BE2C (cell line): ENCODE measurements at places on chromosomes 5 and 9.

GRCh38 chr5:173973616-173973969 lies 15.4 kb upstream of the C5orf47 start:
- DNase-seq = no peak

DNA sequence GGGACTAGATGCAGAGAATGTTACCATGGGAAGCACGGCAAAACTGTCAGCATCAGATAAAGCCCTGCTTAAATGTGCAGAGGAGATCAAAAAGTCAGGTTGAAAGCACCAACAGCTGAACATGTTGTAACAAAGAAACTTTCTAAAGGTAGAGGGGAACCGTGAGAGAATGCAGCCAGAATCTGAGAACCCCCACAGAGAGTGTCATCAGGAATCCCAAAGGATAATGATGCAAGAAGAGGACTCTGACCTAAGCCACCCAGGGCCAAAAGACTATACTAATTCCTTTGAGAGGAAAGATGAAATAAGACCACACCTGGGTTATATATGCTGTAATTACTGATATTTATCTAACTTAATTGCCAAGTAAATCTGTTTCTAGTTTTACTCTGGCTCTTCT lies 116.6 kb downstream of the PCSK1 start:
- no peak for DNase-seq

DNA sequence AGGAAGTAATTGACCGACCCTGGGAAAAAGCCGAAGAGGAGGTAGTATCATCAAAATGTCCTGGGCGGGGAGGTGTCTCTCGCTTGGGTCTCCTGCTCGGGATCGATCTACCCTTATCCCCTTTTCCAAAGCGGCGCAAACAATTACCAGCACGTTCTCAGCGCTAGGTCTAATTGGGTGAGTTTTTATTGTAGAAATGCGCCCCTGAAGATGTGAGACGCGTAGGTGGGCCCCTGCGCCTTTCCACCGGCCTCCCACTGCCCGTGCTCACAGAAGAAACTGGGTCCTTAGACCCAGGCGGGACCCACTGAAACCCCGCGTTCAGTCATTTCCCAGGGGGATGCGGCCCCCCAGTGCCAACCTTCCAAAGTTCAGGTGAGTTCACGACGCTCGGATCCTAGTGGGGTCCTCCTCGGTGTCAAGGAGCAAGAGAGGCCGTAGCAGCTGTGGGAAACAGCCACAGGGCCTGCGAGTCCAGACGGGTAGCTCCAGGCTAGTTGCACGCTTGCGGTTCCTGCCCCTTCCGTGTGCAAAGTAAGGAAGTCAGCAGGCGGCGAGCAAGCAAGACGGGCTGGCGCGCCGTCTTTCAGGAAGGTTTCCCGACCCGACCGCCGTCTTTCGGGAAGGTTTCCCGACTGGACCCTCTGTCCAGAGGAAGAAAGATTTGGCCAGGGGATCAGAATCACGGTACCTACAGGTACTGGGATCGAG lies 1.5 kb downstream of the SMIM32 start:
- DNase-seq = no peak

- peak; percentile 30 for DNase-seq
Measured at GRCh38 chr5:74035521-74035937, 409.5 kb downstream of the ARHGEF28 start.

- DNase-seq = no peak
Measured at GRCh38 chr9:69122549-69123141, 51.4 kb upstream of the TJP2 start.

GRCh38 chr5:94849821-94850736 lies 231.6 kb downstream of the SLF1 start:
- DNase-seq = peak; percentile 45

DNA sequence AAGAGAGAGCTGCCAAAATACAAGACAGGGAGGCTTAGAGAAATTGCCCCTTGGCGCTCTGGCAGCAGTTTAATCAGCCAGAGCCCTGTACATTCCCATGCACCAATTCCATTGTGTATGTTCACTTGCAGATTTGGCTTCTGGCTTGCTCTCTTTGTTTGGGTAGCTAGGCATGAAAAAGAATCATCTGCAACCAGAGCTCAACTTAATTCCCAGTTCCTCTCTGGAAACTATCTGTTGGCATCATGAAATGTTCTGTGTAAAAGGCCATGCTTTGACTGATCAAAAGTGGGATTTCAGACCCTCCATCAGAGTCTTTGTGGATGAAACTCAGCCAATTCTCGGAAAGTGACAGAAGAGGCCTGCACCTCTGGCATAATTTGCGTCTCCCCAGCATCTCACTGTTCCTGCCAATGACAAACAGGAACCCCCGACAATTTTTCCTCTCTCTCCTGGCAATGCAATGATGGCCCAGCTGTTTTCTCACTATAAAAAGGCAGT lies 53.8 kb upstream of the RAD23B start:
- no peak for DNase-seq

GRCh38 chr5:73272351-73272750 lies 99.4 kb downstream of the TMEM174 start:
- DNase-seq = no peak

- no peak for DNase-seq
Measured at GRCh38 chr5:83450967-83451248, 20.6 kb upstream of the VCAN start.

- peak; percentile 10 for DNase-seq
Measured at GRCh38 chr9:137433916-137434431, 7.2 kb downstream of the ENTPD8 start.

DNA sequence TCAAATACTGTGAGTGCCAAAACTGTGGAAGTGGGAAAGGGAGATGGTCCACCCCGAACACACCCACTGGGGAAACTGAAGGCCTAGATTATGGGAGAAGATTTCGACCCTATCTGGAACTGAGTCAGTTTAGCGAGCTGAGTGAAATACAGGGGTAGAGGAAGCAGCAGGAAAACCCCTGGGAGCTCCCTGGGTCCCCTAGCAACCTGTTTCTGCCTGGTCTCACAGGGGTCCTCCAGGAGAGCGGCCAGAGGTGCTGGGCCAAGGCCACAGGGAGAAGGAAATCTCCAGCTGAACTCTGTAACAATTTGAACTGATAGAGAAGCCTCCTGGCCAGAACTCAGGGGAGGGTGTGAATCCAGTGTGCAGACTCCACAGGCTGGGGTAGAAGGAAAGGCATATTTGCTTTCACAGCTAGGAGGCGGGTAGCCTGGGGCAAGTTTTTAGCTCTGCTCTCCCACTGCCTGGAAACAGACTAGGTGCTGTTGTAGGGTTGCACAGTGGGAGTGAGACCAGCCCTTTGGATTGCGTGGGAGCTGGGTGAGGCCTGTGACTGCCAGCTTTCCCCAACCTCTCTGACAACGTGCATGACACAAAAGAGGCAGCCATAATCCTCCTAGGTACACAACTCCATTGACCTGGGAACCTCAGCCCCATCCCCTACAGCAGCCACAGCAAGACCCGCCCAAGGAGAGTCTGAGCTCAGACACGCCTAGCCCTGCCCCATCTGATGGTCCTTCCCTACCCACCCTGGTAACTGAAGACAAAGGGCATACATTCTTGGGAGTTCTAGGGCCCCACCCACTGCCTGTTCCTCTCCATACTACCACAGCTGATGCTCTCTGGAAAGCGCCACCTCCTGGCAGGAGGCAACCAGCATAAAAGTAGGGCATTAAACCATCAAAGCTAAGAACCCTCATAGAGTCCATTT lies 78.8 kb upstream of the GPBP1 start:
- DNase-seq = peak; percentile 23

- no peak for DNase-seq
Measured at GRCh38 chr5:149166128-149166527, 24.8 kb downstream of the ABLIM3 start.

- no peak for DNase-seq
Measured at GRCh38 chr5:131769961-131770360, 26.9 kb downstream of the FNIP1 start.

DNA sequence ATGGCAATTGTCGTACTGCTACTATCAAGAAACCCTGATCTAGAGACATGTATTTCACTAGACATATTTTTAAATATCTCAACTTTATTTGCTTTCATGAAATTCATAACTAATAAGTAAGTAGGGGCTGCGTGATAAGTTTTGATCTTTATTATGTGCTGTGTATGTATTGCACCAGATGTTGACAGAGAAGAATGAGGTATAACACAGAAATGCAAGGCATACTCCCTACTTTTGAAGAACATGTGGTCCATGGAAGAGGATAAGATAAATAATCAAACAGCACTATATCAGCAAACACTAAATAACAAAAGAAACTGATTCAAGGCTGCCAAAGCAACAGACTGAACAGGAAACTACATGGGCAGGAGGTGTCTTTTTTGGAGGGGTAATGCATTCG lies 60.9 kb downstream of the FREM1 start:
- no peak for DNase-seq

DNA sequence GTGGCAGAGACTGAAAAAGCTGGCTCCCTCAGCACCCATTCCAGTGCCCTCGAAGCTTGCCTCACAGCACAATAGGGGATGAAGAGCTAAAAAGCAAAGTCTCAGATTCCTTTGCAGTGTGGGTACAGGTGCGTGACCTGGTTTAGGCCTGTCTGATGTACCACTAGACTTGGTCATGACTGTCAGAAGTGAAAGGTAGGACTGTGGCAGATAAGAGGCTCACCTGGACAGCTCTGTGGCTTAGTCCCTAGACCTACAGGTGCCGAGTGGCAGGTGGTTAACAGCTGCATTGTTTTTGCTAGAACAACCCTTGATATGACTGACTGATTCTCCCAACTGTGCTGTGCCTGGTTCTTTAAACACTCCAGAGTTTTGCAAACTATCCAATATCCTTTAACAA lies 14.7 kb upstream of the SFXN1 start:
- DNase-seq = no peak

- no peak for DNase-seq
Measured at GRCh38 chr5:77492653-77493000, 511 bp upstream of the WDR41 start.

DNA sequence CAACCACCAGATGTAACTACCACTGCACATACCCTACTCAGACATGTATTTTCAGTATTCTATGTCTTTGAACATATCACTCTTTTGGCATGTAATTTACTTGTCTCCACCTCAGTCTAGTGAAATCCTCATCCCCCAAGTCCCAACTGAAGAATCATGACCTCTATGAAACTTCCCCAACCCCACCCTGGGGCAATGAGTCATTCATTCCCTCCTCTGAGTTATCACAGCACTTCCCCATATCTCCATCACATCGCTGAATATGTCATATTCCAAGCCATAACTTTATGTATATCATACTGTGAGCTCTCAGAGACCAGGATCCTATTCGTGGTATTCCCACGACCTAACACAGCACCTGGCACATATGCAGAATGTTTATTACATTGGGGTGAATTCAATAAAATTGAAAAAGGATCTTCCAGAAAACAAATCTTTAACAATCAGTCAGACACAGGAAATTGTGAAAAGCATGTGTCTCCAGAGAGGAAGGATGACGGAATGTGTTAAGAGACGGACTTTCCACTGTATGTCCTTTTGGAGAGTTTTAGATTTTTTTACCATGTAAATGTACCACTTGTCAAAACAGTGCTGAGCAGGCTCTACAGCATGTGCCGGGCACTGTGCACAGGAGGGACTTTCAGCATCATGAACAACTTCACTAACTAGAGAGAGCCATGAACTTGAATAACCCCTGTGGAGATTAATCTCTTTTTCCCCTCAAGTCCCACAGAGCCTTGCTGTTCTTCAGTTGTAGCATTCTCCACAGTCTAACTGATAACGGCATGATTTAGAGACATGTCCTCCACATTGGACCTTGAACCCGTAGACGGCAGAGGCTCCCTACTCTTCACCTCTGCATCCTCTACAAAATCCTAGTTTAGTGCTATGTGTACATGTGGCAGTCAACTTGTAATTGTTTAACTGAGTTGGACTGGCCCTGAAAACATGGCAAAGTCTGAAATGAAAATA lies 213.5 kb downstream of the GLIS3 start:
- no peak for DNase-seq

DNA sequence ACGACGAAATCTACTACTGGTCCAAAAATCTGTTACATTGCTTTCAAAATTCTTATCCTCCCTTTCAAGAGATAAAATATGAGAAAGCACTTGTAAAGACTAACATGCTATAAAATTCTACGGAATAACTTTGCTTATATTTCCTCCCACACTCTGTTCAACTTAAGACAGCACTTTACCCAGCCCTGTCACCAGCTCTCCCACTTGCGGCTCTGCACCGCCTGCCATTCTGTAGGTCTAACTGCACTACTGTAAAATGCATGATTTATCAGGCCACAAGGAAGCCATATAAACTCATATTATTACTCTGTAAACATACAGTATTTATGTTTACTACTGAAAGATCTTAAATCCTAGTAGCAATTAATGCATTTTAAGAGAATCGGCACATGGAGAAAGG lies 11.4 kb downstream of the CTNND2 start:
- no peak for DNase-seq

DNA sequence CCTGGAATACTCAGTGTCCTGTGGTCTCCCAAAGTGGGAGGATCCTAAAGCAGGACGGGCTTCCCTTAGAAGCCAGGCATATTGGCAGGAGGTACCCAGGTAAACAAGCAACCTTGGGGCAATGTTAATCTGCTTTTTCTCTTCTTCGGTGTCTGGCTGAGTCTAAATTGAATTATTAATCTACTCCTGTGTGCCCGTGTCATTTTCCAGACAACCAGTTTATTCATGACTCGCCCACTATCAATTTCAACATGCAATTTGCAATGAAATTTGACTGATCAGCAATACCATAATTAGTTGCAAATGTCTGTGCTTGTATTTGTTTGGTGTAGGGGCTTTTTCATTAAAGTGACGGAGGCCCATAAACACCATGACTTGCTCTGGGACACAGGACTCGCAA lies 32.9 kb upstream of the JADE2 start:
- DNase-seq = peak; percentile 41

DNA sequence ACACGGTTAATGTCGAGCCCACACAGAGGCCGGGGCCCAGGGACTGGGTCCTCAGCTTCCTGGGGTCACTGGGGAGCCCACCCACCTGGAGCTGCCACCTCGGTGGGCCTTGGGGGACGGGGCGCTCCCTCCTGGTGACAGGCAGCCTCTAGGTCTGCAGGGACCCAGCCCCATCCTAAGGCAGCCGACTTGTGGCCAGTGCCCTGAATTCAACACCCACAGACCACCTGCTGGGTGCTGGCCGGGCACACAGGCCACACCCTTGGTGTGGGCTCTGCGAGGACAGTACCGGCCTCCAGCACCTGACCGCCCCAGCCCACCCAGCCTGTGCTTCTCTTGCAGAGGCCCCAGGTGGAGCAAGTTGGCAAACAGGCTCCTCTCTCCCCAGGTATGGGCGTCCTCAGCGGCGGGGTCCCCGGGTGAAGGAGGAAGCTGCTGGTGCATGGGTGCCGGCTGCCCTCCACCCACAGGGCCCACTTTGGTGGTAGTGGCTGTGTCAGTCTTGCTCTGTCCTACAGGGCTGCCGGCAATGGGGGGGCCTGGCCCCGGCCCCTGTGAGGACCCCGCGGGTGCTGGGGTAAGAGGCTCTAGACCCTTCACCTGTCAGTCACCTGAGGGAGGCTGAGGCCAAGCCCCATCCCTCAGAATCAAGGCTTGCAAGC lies 8.3 kb downstream of the ENTPD8 start:
- DNase-seq = peak; percentile 7

DNA sequence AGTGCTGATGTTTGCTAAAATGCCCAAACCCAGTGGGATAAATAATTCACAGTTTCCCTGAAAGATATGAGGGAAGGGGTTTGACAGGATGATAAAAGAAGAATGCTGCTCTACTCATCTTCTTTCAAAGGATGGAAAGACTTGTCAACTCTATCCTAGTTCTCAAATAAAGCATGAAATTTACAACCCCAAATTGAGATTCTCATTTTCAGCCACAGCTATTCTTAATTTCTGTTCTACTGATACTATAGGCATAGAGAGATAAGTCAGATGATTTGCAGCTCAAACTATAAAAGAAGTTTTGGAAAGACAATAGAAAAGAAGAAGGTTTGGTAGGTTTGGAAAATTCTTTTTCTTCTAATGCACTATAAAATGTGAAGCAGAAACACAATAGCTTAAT lies 542.6 kb downstream of the CSNK1G3 start:
- DNase-seq = no peak
